ENCODE measurements at places on chromosomes 2 and 18.

- DNase-seq = no peak
Measured at GRCh38 chr2:53519918-53520841, 247.4 kb upstream of the CHAC2 start.

GRCh38 chr2:173354073-173354581, 545 bp upstream of the CDCA7 start:
- no peak for DNase-seq

- no peak for DNase-seq
Measured at GRCh38 chr2:27672723-27673486, 9.2 kb downstream of the SLC4A1AP start.

DNA sequence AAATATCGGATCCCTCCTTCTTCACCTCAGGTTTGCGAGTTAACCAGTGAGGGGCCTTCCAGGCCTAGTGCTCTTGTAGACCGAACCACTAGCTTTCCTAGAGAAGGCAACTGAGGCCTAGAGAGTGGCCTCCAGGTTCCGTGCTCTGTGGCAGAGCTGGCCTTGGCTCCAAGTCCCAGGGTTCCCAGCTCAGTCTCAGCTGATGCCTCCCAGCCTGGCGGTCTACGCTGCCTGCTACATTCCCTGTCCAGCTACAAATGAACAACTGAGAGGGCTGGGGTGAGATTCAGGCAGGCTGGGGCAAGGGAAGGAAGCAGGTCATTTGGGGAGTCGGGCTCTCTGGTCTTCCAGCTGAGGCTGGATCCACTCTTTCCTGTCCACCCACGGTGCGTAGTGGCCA, 2.3 kb downstream of the STEAP3 start:
- no peak for DNase-seq

- DNase-seq = no peak
Measured at GRCh38 chr2:168456521-168457189, 583 bp downstream of the CERS6 start.
